ENCODE measurements at places on chromosomes 7 and 10.

DNA sequence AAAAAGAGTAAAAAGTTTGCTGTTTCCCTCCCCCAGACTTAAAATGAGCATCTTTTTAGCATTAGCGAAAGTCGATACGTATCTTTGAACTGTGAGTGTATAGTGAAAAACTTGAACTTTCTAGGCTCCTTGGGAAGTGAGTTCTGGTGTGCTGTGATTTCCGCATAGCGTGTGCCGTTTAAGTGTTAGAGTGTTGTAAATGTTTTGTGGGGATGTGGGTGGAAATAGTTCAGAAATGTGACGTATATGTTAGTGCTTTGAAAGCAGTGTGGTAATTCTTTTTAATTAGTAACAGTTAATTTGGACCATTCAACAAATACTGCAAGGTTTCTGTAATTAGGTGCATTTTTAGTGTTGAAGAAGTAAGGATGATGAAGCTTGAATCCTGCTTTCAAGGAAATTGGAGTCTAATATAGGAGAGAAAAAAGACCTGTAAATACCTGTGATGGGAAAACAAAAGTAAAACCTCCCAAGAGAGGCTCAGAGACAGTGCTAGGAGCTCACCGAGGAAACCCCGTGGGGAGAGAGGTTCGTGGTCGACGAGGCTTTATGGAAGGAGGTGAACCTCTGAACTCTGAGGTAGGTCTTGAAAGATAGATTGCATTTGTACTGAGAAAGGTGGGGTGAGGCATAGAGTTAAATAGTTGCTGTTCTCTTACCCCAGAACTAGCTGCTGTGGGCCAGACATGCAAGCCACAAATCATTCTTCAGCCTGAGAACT lies 40.8 kb downstream of the RBM33 start:
- DNase-seq, result no peak

GRCh38 chr10:73597346-73597745 lies 6.2 kb upstream of the USP54 start:
- DNase-seq, result no peak

- DNase-seq, result no peak
Observed at GRCh38 chr7:107742678-107743566, 1.0 kb upstream of the CBLL1 start.

DNA sequence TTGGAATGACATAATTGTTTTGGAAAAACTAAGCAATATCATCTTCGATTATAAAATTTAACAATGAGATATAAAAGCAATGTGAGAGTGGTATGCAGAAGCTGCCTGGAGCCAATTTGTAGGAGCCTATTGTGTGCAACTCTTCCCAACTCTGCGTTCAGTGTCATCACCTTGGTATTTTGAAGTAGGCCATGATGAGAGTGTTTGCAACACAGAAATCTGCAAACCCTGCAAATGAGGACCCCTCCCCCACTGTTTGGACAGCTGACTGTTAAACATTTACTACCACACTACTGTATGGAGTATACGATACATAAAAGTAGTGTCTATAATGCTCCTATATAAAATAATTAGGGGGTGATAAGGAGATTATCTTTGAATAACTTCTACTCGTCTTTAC lies 531.3 kb downstream of the ATRNL1 start:
- no peak for DNase-seq

DNA sequence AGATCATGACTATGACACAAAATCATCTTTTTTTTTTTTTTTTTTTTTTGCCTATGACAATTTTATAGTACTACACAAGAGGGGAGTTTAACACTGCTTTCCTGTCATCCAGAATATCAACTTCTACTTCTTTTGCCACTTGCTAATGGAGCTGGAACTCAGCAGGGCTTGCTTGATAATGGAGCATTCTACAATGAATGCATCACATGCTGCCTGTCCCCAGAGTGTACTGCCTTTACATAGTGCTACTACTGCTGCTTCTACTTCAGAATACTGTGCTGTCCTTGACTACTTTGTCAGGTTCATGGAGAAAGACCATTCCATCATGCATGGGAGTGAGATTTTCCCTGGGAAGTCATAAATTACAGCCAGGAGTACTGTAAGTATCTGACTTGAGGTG lies 338.6 kb upstream of the SEMA3A start:
- DNase-seq, result no peak

DNA sequence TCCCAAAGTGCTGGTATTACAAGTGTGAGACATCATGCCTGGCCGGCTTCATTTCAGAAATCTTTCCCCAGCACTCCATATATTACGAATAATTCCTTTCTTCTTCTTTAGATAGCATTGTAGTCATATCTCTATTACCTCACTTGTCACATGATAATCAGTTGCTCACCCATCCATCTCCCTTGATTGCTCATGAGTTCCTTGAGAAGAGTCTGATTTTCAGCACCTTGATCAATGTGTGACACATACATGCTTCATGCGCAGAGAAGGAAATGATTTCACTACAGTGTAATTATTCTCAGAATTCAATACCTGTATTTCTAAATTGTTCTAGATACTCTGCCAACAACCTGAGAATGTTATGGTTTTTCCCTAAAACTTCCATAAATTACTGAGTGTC lies 26.7 kb upstream of the GGCT start:
- DNase-seq, result no peak

DNA sequence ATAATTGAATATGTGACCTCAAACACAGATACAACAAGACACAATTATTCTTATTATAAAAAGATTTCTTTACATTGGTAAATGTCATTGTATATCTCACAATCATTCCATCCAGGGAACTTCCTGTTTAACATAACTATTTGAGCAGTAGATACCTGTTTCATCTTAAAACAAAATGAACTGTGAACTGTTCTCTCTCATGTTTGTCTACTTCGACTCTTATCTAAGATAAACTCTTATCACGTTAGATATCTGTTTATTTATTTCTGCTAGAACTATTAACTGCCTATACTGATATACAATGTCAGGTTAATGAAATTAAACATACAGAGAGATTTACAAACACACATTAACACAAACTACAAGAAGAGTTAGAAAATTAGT lies 20.1 kb downstream of the ANK3 start:
- no peak for DNase-seq

- DNase-seq, result no peak
Observed at GRCh38 chr7:4111166-4111565, 570.9 kb upstream of the FOXK1 start.

DNA sequence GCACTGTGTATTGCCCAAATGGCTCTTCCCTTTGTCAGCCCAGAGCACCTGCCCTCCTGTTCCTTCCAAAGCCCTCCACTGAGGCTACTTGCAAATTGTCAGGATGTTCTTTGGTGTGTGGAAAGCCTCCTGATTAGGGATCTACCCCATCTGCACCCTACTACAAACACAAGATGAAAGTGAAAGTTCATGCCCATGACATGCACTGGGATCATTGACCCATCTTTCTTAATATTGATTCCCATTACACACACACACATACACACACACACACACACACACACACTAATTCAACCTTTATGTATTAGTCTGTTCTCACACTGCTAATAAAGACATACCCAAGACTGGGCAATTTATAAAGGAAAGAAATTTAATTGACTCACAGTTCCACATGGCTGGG lies 213.7 kb upstream of the IGFBP3 start:
- DNase-seq, result no peak

DNA sequence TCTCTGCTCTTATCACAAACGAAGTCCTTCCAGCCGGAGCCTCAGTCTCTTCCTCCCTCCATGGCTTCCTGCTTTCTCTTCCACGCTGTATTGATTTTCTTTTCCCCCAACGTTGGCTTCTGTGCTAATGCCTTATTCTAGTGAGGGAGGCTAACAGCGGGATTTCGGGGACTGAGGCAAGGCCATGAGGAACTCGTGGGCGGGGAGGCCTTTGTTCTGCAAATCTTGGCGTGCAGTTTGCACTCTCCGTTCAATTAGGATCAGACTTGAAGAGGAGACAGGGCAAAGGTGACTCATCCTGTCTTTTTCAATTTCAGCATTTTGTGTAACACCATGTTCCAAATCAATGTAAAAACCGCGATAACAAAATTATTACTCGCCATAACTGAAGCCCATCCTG lies 25.3 kb downstream of the EN2 start:
- DNase-seq, result no peak

DNA sequence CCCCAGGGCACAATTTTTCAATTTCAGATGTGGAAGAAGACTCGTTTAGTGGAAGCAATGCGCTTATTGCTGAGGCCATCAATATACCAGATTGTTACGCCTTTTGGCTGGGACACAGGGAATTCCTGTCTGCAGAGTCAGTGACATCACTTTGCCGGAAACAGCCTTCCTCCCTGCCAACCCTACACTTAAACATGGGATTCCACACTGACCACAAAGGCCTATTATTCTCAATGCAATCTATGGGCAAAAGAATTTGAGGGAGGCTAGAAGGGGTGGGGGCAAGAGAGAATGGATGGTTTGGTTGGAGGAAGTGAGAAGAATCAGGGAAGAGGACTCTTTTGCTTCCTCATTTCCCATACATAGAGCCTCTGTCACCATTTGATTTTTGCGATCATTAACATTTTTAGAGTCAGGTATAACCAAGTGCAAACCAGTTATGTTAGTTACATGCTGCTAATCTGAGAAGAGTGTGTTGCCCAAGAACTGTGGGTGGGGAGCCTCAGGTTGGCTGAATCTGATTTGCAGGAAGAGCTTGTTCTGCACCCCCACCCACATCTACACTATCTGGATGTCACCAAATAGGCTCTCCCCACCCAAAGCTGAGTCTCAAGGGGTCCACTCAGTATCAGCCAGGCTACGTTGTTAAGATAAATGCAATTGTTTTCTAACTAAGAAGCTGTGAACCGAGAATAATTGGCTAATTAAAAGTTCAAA lies 58.2 kb downstream of the ENTPD1 start:
- no peak for DNase-seq

DNA sequence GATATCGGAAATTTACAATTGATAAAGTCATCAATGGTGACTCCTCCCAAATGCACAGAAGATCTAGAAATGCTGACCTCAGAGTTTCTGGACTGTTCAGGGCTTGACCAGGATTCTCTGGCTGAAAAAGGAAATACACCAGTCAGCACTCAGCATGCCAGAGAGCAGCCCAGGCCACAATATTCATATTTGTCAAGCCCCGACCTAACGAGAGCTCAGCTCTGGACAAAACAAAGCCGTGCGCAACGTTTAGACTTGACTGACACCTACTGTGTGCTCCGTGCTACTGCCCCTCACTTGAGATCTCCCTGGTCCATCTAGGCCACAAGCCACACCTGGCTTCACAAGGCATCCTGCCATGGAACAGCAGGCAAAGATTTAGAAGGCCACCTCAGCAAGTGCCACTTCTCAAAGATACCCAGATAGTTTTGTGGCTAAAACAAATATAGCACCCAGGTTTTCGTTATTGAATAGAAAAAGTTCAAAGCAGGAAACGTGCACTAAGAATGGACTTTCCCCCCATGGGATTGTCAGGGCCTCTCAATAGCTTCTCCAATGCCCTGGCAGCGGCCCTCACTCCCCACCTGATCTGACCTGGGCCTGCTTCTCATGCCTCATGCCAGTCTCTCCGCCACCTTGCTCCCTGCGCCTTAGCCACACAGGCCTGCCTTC lies 218.3 kb downstream of the FAM107B start:
- DNase-seq, result no peak

- DNase-seq, result peak; percentile 1
Observed at GRCh38 chr7:29989257-29989995, at the start of gene SCRN1. SCRN1 (minus strand) TSS chr7:29989801; CDS start chr7:29969067, 20,734 bp downstream.

DNA sequence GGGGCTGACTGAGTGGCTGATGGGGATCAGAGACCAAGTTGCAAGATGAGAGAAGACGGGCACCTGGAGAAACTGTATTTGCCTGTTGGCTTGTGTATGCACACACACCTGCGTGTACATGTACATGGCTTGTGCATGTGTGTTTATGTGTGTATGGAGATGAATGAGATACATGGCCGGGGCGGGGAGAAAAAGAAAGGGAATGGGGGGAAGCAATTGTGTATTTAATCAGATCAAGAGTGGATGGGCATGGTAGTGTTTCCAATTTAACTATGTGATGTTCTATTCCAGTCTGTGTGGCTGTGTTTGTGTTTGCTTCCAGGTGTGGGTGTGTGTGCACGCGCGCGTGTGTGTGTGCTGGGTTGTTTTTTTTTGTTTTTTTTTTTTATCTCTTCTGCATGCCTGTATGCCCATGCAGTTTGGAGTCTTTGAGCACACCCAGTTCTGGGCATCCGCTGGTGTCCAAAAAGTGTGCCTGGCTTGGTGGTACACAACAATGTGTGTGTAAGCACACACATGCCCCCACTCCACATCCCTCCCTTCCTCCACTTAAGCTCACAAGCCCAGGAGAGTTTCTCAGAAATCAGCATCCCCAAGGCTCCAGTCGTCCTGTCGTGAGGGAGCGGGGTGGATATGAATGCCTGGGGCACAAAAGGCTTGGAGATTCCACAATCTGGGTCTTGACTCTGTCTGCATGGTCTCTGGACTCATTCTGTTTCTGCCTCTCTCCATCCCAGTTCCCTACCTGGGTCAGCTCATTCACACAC lies 2.5 kb upstream of the VGF start:
- DNase-seq, result no peak

DNA sequence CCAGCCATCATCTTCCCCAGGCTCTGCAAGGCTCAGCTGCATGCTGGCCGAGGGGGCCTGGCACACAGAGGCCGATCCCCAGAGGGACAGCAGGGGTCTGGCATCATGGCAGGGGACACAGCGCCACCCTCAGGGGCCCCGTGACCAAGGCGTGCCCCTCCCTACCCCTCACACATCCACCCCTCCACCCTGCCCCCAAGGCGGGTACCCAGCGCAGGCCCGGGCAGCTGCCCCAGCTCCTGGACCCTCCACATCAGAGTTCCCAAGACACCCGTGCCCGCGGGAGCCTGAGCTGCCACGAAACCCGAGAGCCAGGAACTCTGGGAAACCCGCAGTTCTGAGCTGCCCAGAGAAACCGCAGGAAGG lies 46.5 kb upstream of the TNRC18 start:
- DNase-seq, result no peak

DNA sequence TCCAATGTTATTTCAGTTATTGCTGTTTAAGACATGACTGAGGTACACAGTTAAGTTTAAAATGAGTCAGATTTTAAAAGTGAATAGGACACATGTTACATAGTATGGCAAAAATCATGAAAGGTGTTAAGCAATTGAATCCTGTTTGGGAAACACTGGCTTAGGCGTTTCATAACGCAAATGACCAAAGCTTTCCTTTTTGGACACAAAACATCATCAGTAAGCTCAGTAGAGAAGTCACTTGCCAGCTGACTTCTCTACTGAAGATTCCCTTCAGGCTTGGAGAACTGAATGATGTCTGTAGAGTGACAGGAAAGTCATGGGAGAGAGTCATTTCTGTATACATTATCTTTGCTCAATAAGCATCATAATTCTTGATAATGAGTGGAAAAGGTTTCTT lies 64.4 kb upstream of the RSBN1L start:
- no peak for DNase-seq
